ENCODE measurements at places on chromosomes 12 and 14. TPM values are rescaled to one million over a fixed set of nuclear protein-coding genes. Genes with fewer than 3 reads are reported as not detected.

The KRT71 gene
- polyA plus RNA-seq = not detected

The TMEM179 gene
- polyA plus RNA-seq = 0.17 TPM

The ERBB3 gene
- 7.8 TPM for polyA plus RNA-seq

The NAV3 gene
- 2.9 TPM for polyA plus RNA-seq

The PRPH gene
- polyA plus RNA-seq = 0.35 TPM

DNA sequence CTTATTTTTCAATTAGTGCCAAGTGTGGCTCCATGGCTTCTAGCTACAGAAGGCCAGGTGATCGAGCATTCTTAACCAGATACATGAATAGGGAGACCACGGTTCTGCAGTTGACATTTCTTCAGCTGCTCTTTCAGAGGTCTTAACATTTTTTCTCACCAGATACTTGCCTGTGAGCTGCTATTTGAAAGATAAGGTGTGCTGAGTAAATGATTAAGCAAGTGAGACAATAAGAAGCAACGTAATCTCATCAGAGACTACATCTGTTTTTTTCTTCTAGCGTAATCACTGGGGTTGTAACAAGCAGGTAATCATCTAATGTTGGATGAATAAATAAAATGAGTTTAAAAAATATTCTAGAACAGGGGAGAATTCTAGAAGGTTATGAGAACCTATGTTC lies 912.9 kb downstream of the DIO2 start:
- DNase-seq = no peak

DNA sequence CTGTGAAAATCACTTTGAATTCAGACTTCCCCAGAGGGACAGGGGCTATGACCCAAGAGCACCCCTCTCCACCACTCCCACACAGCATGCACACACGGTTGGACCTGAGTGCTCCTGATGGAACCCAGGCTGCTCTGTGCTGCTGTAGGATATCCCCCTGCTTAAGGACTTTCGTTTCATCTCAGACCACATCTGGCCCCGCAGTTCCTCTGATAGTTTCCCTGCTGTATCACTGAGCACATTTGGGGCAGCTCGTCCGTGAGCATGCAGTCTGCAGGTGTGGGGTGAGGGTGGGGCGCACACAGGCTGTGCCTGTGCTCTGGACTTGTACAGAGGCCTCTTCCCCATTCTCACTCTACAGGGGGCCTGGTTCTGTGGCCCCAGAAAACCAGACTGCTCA lies 345.2 kb upstream of the FKBP4 start:
- no peak for DNase-seq

GRCh38 chr14:73719791-73720190 lies 5.6 kb upstream of the PNMA1 start:
- DNase-seq = no peak

DNA sequence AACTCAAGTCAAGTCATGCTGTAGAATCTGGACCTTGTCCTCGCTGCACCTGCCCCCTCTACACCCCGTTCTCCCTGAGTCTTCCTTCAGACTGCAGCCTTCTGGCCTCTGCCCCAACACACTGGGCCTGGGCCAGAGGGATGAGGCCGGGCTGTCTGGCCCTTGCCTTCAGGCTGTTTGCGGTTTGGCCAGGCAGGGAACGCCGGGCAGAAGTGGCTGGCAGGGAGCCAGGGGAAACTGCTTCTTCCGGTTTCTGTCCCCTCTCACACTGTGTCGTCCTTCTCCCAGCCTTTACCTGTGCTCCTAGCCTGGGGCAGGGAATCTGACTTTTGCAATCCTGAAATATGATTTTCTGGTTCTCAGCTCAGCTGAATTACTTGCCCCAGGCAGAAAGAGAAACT lies 13.5 kb downstream of the DGLUCY start:
- peak; percentile 68 for DNase-seq

DNA sequence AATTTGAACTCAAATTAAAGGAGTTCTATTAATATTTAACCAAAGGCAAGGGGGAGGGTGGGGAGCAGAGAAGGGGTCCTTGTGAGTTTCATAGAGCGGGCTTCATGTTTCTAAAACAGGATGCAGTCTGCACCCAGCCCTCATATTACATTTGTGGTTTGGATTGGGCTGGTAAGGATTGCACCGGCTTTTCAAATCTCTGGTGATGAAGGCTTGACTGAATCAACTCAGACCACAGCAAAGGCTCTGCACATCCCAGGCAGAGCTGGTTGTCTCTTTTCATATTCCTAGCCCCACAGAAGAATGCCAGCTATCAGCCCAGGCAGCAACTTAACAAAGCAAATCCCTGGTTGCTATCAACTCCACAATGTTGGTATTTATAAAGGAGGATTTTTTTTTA lies 1221.4 kb downstream of the VRK1 start:
- no peak for DNase-seq

DNA sequence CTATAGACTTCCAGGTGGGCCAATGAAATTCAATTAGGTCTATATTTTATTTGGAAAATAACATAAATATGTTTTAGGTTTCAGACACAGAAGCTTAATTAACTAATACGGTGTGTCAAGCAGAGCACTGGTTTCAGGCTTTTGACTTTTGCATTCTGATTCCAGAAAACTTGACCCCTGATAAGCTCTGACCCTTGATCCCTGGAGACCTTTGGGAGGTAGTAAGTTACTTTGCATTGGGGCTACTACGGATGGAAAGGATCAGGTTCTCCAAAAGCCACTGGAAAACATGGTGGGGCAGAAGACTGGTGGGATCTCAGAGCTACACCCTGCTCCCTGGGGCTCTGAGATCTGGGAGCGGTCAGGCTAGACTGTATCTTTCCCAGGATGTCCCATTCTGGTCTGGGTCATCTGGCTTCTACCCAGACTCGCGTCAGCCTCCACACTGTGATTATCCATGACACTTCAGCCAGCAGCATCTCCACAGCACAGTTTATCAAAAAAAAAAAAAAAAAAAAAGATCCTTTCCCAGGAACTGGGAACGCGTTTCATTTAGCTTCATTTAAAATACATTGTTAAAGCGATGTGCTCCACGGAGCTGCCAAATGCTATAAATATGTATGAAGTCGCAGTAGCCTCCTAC lies 17.8 kb upstream of the EMP1 start:
- peak; percentile 43 for DNase-seq

- no peak for DNase-seq
These were observed 31.1 kb upstream of the DHRS7 start for GRCh38 chr14:60196291-60196690.

DNA sequence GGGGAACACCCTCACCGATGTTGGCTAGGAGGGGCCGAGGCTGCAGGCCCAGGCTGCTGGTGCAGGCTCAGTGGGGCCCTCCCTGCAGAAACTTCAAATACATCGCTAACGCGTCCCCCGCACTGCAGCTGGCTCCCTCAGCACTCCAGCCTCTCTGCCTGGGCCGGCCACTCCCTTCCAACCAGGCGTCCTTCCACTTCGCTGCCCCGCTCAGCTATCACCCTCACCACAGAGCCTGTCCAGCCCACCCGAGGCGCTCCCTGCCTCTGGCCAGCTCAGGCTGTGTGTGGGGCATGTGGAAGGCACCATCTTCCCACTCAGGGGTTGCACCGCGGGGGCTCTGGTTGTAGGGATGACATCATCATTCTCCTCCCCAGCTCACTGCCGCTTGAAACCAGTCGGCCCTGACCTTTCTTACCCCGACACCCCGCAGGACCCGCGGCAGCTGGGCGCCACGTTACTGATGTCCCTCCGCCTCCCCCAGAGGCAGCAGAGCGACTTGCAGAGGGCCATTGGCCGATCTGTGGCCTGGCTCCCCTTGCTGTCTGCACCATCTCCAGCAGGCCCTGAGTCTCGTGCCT lies 199.9 kb upstream of the RTL1 start:
- DNase-seq = no peak

- DNase-seq = peak; percentile 46
These were observed at the start of gene CCDC88C for GRCh38 chr14:91417120-91417982. TSS of gene CCDC88C (minus strand) at chr14:91417820. CDS start at chr14:91417690, 130 bp downstream.

DNA sequence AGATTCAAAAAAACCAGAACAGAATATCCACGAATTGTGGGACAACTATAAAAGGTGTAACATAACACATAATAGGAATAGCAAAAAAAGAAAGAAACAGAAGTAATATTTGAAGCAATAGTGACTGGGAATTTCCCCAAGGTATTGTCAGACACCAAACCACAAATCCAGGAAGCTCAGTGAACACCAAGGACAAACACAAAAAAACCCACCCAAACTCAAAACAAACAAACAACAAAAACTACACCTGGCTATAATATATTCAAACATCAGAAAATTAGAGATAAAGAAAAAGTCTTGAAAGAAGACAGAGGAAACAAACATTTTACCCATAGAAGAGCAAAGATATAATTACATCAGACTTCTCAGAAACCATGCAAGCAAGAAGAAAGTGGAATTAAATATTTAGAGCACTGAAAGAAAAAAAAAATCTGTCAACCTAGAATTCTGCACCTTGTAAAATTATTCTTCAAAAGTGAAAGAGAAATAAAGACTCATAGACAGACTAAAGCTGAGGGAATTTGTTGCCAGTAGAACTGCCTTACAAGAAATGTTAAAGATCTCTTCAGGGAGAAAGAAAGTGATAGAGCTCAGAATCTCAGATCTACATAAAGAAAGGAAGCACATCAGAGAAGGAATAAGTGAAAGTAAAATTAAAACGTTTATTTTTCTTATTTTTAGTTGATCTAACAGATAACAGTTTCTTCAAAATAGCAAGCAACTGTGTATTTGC lies 12.1 kb upstream of the HMGA2 start:
- DNase-seq = no peak

- no peak for DNase-seq
These were observed 229.9 kb upstream of the HMGA2 start for GRCh38 chr12:65594409-65594808.

DNA sequence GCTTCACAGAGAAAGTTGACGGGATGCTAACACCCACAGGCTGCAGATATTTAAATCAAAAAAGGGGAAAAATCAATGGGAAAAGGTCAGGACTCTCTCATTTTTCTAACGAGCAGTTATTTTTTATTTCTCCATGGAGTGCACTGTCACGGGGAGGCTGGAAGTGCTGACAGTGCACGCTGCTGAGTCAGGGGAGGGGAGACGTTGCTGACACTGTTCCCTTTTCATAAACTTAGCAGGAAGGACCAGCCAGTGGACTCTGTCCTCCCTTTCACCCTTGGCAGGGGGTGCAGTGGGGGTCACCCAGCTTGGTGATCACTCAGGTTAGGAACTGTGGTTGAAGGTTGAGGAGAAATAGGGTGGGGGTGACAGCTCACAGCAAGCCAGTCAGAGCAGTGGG lies 65.6 kb upstream of the FUT8 start:
- peak; percentile 17 for DNase-seq

- DNase-seq = no peak
These were observed 195.7 kb upstream of the GARIN2 start for GRCh38 chr14:66993512-66993911.

DNA sequence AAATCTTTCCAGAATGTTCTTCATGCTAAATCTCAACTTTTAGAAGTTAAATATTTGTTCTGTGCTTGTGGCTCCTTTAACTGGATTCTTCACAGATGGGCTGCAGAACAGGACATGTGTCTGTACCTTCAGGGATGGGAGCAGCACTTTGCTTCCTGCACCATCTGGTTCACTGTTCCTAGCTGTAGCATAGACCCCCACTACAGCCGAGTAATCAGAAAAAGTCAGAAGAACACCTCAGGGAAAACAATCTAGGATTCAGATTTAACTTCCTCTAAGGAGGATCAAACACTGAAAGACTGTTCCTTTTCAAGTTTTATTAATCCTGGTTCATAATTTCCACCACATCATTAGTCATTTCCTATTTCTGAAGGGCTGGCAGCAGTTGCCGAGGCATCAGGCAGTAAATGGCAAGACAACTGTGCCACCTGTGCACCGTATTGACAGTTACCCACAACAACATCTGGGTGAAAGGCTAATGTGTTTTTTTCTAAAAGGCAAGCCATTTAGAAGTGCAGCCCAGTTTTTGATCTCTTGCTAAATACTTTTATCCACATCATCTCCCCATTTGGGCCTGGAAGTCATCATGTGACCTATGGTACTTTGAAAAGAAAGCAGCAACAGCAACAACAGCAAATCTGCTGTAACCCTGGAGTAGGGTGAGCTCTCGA lies 212.8 kb upstream of the BMP4 start:
- DNase-seq = no peak

DNA sequence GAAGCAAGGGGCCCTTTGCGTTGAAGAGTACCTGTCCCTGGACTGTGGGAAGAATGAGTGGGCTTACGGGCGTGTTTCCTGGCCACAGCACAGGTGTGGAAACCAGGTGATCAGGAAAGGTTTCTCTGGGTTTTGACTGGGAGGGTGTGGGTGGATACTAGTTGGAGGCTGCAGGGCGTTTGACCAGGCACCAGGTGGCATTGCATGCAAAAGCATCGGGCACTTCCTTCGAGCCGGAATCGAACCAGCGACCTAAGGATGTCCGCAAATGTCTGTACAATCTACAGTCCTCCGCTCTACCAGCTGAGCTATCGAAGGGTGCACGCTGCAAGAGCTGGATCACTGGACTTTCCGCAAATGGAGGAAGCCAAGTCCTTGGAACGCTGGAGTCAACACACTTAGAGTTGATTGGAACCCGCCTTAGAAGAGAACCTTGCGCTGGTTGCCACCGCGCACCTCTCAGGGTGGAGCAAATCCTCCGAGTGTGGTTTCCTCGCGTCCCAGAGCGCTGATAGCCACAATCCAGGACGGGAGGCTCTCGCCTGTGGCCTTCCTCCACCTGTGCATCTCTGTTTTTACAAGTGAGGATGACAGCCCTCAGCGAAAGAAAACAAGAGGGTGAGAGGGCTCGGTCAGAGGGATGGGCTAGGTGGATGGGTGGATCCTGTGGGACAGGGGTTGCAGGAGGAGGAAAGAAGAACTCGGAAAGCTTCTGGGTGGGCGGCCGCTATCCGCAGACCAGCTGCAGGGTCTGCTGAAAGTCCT lies 21.2 kb upstream of the RNASE4 start:
- DNase-seq = peak; percentile 35

GRCh38 chr14:104665657-104666522 lies 23.5 kb upstream of the INF2 start:
- no peak for DNase-seq

DNA sequence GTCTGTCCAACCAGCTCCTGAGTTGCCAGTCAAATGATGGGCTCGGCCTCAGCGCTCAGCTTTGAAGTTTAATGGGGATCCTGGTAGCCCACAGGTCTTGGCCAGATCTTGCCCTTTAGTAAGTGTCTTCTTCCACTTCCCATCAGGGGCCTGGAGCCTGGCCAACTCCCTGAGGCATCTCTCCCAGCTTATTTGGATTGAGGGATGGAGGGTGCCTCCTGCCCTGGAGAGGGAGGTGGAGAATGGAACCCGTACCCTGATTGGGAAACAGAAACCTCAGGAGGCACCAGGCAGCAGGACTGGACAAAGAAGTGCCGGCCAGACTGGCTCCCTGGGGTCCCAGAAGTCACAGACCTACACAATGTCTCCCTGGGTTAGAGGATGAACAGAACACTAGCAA lies 40.5 kb upstream of the LTBP2 start:
- DNase-seq = no peak

DNA sequence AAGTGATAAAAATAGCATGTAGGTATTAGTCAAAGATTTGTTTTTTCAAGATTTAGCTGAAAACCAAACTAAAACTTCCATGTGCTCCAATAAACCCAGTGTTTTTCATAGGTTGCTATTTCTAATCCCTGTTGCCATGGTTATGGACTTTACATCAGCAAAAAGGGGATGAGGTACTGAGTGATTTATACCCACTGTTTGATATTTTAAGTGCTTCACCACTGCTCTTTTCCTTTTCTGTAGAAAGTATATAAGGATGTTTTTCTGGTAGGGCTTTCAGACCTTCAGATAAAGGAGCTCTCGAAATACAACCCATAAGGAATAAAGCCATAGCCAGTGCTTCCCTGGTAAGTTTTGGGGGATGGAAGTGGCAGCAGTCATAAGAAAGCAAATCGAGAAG lies at the start of gene OTOGL:
TSS of gene OTOGL (plus strand) at position 279 of the 400 bp plus-strand sequence. CDS start 109,895 bp downstream, outside the sequence.
- DNase-seq = no peak
